ENCODE measurements at places on chromosomes 1 and 21. TPM values are rescaled to one million over a fixed set of nuclear protein-coding genes. Genes with fewer than 3 reads are reported as not detected.

The SLC45A1 gene
- 0.52 TPM for total RNA-seq

The ASCL5 gene
- 1.4 TPM for total RNA-seq

The GPBP1L1 gene
- total RNA-seq: 115 TPM

The SHE gene
- total RNA-seq: 0.46 TPM

The OR6K3 gene
- total RNA-seq: not detected

- H3K4me1 ChIP-seq: no peaks in the 10 kb centered on the region
- no peak overlapping the region for H3K27ac ChIP-seq
- H3K27me3 ChIP-seq: no peaks in the 10 kb centered on the region
- no peak overlapping the region for H3K4me3 ChIP-seq
- no peaks in the 10 kb centered on the region for H3K36me3 ChIP-seq
- no peak for DNase-seq
Observed at GRCh38 chr1:65079941-65080340, 68.1 kb upstream of the AK4 start.

GRCh38 chr1:61620536-61620935 lies 104.4 kb downstream of the TM2D1 start:
- no peak overlapping the region for H3K27ac ChIP-seq
- H3K4me1 ChIP-seq: no peaks in the 10 kb centered on the region
- no peak for DNase-seq

- H3K27me3 ChIP-seq: no peaks in the 10 kb centered on the region
- H3K36me3 ChIP-seq: peaks cover 5% of the 10 kb centered on the region
- no peak overlapping the region for H3K4me3 ChIP-seq
- H3K27ac ChIP-seq: no peak overlapping the region
- DNase-seq: no peak
Observed at GRCh38 chr1:5971471-5972197, 20.6 kb downstream of the NPHP4 start.

DNA sequence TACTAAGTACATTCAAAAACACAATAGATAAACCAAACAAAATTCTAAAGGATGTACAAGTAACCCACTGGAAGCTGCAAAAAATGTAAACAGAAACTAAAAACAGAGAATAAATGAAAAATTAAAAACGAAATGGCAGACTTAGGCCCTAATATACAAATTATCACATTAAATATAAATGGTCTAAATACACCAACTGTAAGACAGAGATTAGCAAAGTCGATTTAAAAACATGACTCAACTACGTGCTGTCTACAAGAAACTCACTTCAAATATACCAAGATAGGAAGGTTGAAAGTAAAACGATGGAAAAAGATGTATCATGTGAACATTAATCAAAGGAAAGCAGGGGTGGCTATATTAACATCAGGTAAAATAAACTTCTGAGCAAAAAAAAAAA lies 23.1 kb downstream of the SLC19A1 start:
- H3K27me3 ChIP-seq: no peaks in the 10 kb centered on the region
- H3K4me1 ChIP-seq: no peaks in the 10 kb centered on the region
- DNase-seq: no peak
- no peak overlapping the region for H3K4me3 ChIP-seq
- H3K27ac ChIP-seq: no peak overlapping the region
- peaks cover 37% of the 10 kb centered on the region for H3K36me3 ChIP-seq

- H3K4me3 ChIP-seq: no peak overlapping the region
- H3K36me3 ChIP-seq: no peaks in the 10 kb centered on the region
- no peaks in the 10 kb centered on the region for H3K27me3 ChIP-seq
- DNase-seq: no peak
Observed at GRCh38 chr1:160814316-160814715, 18.3 kb downstream of the LY9 start.

DNA sequence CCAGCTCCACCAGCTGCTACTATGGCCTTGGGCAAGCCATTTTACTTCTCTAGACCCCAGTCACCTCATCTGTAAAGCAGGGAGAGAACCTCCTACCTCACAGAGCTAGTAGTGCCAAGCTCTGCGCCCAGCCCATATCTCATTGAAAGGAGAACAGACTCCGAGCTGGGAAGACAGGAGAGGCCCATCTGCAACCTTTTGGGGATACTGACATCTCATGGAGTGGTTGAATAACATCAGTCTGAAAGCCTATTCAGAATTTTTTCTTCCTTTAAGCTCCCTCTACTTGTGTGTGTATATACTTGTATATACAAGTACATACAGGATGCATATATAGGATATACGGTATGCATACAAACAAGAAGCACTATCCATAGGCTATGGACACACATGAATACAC lies 279.5 kb upstream of the POU3F1 start:
- no peaks in the 10 kb centered on the region for H3K36me3 ChIP-seq
- no peaks in the 10 kb centered on the region for H3K4me1 ChIP-seq
- no peak for DNase-seq
- no peak overlapping the region for H3K27ac ChIP-seq
- no peaks in the 10 kb centered on the region for H3K27me3 ChIP-seq
- H3K4me3 ChIP-seq: no peak overlapping the region

GRCh38 chr1:112717263-112717873 lies 2.2 kb upstream of the PPM1J start:
- peaks cover 56% of the 10 kb centered on the region for H3K27me3 ChIP-seq
- DNase-seq: peak; percentile 48
- no peak overlapping the region for H3K4me3 ChIP-seq
- no peak overlapping the region for H3K27ac ChIP-seq

GRCh38 chr1:152052606-152053005 lies 15.8 kb upstream of the S100A11 start:
- no peaks in the 10 kb centered on the region for H3K36me3 ChIP-seq
- no peak overlapping the region for H3K4me3 ChIP-seq

- H3K27ac ChIP-seq: no peak overlapping the region
- no peaks in the 10 kb centered on the region for H3K36me3 ChIP-seq
- no peak for DNase-seq
- no peaks in the 10 kb centered on the region for H3K27me3 ChIP-seq
- H3K4me1 ChIP-seq: no peaks in the 10 kb centered on the region
- no peak overlapping the region for H3K4me3 ChIP-seq
Observed at GRCh38 chr1:29789221-29789909, 553.0 kb downstream of the PTPRU start.

DNA sequence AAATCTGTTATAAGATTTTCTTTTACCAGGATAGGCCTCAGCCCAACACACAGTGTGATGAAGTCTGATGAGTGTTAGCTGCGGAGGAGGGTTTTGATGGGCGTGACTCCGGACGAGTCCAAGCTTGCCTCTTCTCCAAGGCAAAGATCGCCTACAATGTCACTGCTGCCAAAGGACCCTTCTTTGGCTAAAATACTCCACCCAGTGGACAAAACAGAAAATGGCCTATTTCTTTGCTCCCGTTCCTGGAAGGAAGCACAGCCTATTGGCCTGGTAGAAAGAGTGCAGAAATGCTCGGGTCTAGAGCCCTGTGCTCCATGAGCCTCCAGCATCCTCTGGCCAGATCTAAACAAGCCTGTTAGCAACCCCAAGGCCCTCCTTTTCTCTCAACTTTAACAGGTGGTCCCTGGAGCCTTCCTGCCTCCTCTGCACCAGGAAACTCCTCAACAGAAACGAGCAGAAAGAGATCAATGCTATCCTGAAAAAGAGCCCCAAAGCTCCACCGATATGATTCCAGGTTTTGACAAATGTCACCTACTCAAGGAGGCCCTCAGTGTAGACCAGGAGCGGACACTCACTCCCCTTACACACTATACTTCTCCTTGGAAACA lies 3.4 kb upstream of the CASQ2 start:
- no peaks in the 10 kb centered on the region for H3K36me3 ChIP-seq
- peak; percentile 92 for DNase-seq
- H3K27me3 ChIP-seq: no peaks in the 10 kb centered on the region

- H3K36me3 ChIP-seq: no peaks in the 10 kb centered on the region
- H3K4me3 ChIP-seq: no peak overlapping the region
- no peaks in the 10 kb centered on the region for H3K4me1 ChIP-seq
- no peak for DNase-seq
Observed at GRCh38 chr21:46145159-46145839, 10.1 kb downstream of the FTCD start.

GRCh38 chr1:197541411-197541810 lies 233.9 kb downstream of the DENND1B start:
- H3K4me1 ChIP-seq: peaks cover 3% of the 10 kb centered on the region
- H3K27me3 ChIP-seq: no peaks in the 10 kb centered on the region
- no peak overlapping the region for H3K27ac ChIP-seq
- DNase-seq: no peak
- no peaks in the 10 kb centered on the region for H3K36me3 ChIP-seq

- H3K36me3 ChIP-seq: no peaks in the 10 kb centered on the region
- DNase-seq: no peak
- no peaks in the 10 kb centered on the region for H3K27me3 ChIP-seq
Observed at GRCh38 chr1:225699336-225699735, 46.4 kb upstream of the ENAH start.

GRCh38 chr1:38872401-38873026 lies 634 bp downstream of the MYCBP start:
- H3K27me3 ChIP-seq: no peaks in the 10 kb centered on the region
- H3K36me3 ChIP-seq: no peaks in the 10 kb centered on the region
- peak overlapping the region; percentile 94 for H3K4me3 ChIP-seq

GRCh38 chr1:158002022-158002630 lies 8.7 kb downstream of the KIRREL1 start:
- no peak for DNase-seq
- peak overlapping the region; percentile 91 for H3K27ac ChIP-seq
- H3K4me1 ChIP-seq: peaks cover 19% of the 10 kb centered on the region
- H3K27me3 ChIP-seq: no peaks in the 10 kb centered on the region
- no peak overlapping the region for H3K4me3 ChIP-seq

DNA sequence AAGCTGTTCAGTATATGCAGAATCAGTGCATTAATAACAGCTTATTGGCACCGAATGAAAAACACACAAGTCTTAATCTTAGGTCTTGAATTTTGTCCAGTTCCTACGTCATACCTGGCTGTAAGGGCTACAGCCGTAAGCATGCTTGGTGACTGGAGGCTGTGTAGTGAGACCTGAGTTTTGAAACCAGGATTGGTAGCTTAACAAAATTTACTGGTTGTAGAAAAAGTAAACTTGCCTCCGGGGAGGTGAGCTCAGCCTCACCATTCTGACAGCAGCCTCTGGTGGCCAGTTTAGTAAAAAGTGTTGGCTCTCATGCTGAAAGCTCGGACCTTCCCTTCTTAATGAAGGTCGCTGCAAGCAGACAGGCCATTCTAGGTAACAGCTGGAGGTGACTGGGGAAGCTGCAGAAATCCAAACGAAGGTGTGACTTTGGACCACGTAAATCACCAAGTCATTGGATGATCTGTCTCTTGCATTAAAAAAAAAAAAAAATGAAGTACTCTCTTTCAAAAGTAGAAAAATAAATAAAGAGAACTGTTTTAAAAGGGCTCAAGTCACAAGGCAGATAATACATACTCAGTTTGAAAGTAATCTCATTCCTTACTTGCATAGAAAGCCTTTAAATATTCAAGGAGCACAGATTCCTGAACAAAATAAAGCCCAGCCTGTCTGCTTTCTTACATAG lies 48.9 kb downstream of the HLCS start:
- H3K27ac ChIP-seq: no peak overlapping the region
- no peak overlapping the region for H3K4me3 ChIP-seq
- H3K36me3 ChIP-seq: no peaks in the 10 kb centered on the region
- H3K4me1 ChIP-seq: peaks cover 3% of the 10 kb centered on the region
- H3K27me3 ChIP-seq: no peaks in the 10 kb centered on the region

- H3K27me3 ChIP-seq: no peaks in the 10 kb centered on the region
- H3K4me3 ChIP-seq: no peak overlapping the region
- peak; percentile 31 for DNase-seq
- no peaks in the 10 kb centered on the region for H3K4me1 ChIP-seq
Observed at GRCh38 chr21:45265721-45266517, 21.8 kb downstream of the POFUT2 start.

Data from endodermal cell (in vitro differentiated cells).